ENCODE measurements at places on chromosomes 6 and 20.

DNA sequence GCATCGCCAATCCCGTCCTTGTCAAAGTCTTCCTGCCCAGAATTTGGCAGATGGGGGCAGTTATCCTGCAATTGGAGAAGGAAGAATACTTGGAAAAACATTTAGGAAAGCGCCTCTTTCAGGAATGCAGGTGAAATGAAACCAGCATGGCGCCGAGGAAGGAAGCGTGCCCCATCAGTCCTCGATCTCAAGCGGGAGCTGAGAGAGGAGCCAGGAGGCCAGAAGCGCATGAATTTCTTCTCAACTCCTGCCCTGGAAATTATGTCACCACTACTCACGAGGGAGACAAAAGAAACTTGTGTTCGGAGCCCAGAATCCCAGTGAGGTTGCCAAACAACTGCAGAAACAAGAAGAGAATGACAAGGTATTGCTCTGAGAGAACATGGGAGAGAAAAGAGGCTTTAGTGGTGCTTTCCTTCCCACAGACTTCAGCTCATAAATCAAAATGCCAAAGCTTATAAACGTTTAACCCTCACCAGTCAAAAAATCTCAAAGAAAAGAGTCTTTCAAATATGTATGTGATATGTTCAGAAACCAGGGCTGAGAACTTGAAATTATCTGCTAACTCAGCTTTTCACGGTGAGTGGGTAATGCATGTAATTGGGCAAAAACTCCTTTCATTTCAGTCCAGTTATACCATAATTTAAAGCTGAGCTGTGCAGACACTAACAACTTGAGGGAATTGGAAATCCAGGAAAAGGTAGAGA, 23.9 kb downstream of the THBS2 start:
- DNase-seq: no peak

DNA sequence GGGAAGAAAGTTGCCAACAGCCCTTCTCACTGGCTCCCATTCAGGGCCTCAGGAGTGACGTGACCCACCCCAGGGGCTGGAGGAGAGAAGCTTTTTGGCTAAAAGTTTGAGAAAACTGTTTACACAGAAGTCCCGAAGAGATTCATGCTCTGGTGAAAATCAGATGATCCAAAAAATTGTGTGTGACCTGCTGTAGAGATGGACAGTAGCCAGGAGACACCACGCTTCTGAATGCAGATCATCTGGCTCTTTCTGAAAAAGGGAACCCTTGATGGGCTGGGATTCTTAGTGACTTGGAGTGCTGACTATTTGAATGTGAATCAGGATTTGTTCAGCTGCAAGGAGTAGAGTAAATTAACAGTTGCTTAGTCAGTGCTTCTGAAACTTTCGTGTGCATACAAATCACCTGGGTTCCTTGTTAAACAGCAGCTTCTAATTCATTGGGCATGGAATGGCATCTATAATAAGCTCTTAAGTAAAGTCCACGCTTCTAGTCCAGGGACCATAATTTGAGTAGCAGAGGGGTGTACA, 265.1 kb downstream of the PREX1 start:
- DNase-seq: no peak

GRCh38 chr6:109202409-109203264, 107.3 kb downstream of the CEP57L1 start:
- DNase-seq: peak; percentile 40

GRCh38 chr6:484746-485145, 93.2 kb downstream of the IRF4 start:
- no peak for DNase-seq

GRCh38 chr20:8764344-8764962, 304.4 kb upstream of the PLCB4 start:
- no peak for DNase-seq

GRCh38 chr6:162187168-162187935, 540.2 kb downstream of the PRKN start:
- no peak for DNase-seq

DNA sequence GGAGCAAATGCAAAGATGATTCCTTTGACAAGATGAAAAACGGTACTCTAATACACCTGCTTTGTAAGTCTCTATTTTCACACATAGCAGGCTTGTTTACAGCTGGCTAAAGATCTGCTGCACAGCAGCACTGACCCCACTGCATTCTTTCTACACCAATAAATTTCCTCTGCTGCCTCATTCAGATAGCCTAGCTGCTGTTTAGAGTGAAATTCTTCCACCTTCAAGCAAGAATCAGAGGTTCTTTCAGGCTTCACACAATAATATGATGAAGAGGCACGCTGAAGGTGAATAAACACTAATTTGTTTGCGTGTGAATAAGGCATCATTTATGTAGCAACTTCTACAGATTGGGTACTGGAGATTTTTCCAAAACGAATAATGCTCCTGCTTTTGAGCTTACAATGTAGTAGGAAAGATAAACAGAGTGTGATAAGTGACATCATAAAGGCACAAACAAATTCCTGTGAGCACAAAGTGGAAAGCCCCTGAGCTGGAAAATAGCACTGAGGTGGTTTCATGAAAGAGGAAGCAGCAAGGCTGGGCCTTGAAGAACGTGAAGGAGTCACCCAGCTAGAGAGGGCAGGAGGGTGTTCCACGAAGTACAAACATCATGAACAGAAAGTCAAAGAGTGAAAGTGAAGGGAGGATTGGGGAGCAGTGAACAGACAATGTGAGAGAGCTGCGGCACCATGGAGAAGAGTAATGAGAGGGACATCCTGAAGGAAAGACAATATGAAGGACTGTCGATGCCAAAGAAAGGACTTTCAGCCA, 543.4 kb downstream of the CD83 start:
- DNase-seq: no peak

GRCh38 chr20:63896264-63897105, 1.6 kb downstream of the DNAJC5 start:
- peak; percentile 30 for DNase-seq

DNA sequence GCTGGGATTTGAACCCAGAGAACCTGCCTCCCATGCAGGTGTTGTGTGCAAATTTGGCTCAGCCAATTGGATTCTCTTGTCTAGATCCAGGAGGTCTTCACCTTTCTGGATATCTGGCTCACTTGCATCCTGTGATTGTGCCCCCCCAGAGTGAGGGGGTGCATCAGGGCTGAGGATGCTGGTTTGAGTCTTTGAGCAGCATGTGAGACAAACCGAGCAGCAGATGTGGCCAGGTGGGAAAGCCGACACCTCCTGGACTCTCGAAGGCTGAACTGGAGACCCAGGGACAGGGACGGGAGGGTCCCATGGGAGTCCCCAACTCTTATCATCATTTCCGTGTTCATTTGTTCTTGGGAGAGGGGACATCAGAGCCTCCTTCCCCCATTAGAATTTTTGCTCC, 30.6 kb upstream of the SULF2 start:
- no peak for DNase-seq

- DNase-seq: no peak
These were observed 161.9 kb downstream of the DHX35 start for GRCh38 chr20:39124064-39124463.

DNA sequence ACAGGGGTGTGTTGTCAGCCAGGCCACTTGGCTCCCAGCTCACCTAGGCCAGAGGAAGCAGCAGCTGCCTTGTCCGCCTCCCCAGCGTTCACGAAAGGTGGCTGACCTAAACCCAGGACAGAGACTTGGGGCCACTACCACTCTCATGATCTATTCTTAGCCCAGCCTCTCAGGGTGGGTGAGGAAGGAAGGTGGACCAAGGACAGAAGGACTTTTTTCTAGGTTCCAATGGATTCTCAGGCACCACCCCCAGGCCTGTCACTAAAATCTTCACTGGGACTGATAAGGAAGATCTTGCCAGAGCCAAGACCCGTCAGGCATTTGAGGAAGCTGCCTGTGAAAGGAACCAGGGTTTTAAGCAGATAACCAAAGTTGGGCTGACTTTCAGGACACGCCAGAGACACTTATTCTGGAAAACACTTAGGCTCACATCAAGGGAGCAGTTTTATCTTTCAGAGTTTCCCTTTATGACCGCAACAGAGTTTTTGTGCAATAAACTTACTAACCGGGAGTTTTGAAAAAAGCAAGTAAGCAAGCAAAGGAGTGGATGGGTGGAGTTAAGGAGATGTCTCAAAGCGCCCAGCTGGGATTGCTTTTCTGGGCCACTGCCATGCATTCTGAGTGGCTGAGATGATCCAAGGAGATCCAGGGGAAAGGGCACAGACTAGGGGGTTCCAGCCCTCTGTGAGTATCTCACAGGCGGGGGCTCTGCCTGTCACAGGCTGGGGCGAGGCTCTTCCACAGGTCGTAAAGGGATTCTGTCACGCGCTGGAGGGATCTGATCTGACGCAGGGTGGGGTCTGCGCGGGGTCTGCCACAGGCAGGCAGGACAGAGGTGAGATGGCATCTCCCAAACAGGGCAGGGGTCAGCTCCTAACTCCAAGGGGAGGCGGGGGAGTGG, 989 bp downstream of the FITM2 start:
- no peak for DNase-seq

DNA sequence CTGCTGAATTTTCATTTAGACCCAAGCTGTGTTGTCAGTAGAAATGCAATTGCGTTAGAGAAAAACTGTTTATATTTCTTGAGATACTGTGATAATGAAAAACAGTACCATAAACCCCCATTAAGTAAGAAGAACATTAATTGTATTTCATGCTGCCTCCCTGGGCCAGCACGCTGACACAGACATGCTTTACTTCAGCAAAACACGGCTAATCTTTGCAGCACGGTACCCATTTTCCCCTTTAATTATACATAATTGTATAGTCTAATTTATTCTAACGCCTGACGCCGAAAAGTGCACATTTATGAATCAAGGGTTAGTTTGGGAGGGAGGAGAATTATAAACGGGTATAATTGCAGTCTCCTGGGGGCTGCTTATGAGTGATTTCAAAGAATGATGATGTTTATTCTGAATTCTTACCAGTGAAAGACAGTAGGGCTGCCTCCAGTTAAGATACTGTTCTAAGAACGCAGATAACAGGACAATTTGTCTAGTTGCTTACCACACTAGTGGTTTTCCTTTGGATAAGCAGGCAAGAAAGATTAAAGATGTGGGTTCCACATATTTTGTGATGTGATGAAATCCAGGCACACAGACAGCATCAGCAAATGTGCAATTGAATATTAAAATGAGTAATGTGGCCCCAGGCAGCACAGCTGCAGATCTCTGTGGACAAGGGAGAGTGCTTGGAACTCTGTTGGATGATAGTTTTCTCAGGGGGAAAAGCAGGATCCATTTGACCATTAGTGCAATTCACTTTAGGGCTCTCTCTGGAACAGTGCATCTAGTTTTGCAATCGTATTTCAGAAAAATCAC, 4.7 kb upstream of the SULF2 start:
- DNase-seq: no peak

DNA sequence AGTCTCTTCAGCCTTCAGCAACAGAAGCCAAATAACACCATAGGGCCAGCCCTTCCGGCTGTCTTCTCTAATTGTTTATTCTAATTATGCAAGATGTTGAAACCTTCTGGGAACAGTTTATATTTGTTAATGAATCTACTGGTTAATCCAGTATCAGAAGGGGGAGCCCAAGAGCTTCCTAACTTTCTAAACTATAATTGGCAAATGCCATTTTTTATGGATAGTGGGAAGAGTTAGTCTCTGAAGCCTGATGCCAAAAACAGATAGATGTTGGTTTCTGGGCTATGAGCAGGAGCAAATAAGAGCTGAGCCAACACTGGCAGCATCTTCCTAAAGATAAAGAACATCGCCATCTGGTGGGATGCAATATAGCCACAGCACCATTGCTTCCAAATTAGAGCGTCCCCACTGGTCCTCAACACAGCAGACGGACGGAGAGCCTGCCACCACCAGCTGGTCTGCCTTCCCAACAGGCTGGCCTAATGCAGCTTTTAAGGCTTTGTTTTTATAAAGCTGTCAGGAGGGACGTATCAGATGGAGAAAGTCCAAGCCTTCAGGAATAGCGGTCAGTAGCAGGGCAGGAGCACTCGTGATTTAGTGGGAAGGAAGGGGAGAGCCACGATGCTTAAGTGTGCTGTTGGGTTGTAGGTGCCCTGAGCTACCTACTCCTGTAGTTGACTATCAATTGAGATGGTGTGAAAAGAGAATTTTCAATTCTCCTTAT, 118.8 kb downstream of the RALGAPA2 start:
- DNase-seq: peak; percentile 10

DNA sequence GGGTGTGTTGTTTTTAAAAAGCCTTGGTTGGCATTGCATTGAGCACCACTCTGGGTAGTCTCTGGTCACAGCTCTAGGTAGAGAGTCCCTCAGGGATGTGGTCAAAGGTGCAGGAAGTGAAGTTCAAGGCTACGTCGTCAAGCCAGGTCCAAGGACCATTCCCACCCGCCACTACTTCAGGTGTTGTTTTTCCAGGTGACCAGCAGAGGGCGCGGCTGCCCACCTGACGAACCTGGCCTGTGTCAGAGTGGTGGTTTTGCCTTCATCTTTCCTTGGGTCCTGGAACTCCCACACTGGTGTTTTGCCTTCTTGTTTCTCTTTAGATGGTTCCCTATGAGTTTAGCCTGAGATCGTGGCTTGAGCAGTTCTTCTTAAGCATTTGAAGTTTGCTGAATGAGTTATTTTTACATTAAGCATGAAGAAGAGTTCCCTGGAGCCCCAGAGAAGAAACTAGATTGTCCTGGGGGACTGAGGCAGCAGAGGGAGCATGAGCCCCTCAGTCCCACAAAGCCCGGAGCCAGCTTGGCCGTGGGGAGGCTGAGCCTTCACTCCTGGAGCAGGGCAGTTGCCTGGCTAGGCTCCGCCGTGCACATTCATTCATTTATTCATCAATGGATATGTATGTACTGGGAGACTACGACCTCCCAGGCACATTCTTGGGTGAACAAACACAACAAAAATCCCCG, 5.6 kb upstream of the PHACTR3 start:
- DNase-seq: no peak

- DNase-seq: no peak
These were observed 46.8 kb upstream of the NEDD9 start for GRCh38 chr6:11279284-11279689.

DNA sequence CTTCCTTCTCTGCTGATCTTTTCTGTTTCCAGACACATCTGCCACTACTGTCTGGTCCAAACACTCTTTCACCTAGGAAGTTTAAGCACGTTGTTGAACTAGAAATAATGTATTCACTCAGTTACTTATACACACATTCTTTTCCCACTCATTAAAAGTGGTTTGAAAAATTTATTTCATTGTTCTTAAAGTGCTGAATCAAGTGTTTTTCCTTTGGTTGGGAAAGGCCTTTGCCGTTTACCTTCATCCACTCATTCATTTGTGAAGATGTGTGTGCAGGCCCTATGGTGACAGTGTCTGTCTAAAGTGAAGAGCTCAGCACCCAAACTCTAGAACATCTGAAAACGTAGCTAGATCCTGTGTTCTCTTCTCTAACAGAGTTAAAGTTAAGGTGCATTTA, 64.2 kb upstream of the AGPAT4 start:
- DNase-seq: no peak

DNA sequence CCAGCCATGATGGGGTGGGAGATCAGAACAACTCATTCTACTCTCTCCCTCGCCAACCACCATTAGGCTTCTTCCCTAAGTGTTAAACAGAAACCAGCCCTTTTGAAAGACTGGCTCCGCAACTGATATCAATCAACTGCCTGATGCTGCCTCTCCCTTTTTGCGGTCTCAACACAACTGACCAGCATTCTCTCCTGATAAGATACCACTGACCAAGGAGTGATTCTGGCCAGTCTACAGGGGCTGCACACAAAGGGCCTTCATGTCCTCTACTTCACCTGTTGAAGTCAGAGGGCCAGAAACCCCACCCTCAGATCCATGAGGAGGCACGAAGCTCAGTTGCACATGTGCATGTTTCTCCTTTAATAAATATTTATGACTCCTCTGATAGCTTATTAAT, 145.1 kb downstream of the CD24 start:
- no peak for DNase-seq

- no peak for DNase-seq
These were observed 160.1 kb upstream of the C6orf118 start for GRCh38 chr6:165469483-165469882.

GRCh38 chr20:49937027-49937929, 1.1 kb downstream of the RNF114 start:
- no peak for DNase-seq
